ENCODE measurements at places on chromosomes 2 and 18. TPM values are rescaled to one million over a fixed set of nuclear protein-coding genes. Genes with fewer than 3 reads are reported as not detected.

DNA sequence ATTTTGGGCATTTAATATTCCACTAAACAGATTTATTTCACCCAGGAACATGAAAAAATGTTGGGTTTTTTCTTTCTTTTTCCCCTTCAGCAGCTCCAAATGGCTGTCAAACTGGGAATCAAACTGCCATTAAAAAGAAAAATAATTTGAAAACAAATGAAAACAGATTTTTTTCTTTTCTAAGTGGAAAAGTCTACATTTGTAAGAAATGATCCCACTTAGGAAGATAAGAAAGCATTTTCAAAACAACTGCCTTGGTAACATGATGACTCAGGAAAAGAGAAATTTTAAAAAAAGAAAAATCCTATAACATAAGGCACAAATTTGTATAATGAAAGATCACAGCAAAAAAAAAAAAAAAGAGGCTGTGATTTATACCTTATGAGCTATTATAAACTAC lies 20.0 kb downstream of the ZNF521 start:
- no peak for DNase-seq

DNA sequence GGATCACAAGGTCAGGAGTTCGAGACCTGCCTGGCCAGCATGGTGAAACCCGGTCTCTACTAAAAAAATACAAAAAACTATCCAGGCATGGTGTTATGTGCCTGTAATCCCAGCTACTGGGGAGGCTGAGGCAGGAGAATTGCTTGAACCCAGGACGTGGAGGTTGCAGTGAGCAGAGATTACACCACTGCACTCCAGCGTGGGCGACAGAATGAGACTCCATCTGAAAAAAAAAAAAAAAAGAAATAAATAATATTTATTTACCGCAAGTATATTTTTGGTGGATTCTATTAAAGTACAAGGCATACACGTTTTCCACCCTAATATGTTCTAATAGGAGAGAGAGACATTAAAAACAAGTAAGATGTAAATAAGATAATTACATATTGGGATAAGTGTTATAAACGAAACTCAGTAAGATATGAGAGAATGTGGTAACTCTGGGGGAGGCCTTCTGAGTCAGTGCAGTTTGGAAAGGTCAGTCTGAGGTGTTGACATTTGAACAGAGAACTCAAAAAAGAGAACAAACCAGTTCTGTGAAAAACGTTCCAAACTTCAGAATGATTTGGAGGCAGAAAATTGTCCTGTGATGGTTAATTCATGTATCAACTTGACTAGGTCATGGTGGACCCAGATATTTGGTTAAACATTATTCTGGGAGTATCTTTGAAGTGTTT lies 8.8 kb upstream of the POLI start:
- DNase-seq, result no peak

Gene SLC4A5
- 2.6 TPM for total RNA-seq

Gene PAX8
- 1.6 TPM for total RNA-seq

GRCh38 chr2:159712929-159713420 lies 669 bp downstream of the MARCHF7 start:
- DNase-seq, result no peak

Gene CFAP210
- not detected for total RNA-seq

Measured in activated CD8-positive, alpha-beta memory T cell treated with anti-CD3 and anti-CD28 coated beads, Interleukin-2, amount 10 ng/mL, durations not matched to agents 7 days and 5 days (primary cell).